ENCODE measurements at places on chromosomes 6 and 20. TPM values are rescaled to one million over a fixed set of nuclear protein-coding genes. Genes with fewer than 3 reads are reported as not detected.
A peak's percentile ranks its signal among the peaks of the same experiment; 100 is the strongest.

Gene TMEM74B
- total RNA-seq, result 0.83 TPM

Gene ZSCAN23
- total RNA-seq, result 1.8 TPM

Gene GFRA4
- total RNA-seq, result not detected

DNA sequence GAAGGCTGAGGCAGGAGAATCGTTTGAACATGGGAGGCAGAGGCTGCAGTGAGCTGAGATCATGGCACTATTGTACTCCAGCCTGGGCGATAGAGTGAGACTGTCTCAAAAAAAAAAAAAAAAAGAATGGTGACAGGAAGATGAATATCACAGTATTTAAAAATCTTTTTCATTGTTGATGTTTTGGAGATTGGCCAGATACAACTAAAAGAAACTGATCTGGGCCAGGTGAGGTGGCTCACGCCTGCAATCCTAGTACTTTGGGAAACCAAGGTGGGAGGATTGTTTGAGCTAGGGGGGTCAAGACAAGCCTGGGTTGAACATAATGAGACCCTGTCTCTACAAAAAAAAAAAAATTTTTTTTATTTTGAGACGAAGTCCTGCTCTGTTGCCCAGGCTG lies 52.1 kb downstream of the TRAF3IP2 start:
- H3K27me3 ChIP-seq, result no peaks in the 10 kb centered on the region
- DNase-seq, result no peak
- no peak overlapping the region for H3K4me3 ChIP-seq
- H3K4me1 ChIP-seq, result peaks cover 31% of the 10 kb centered on the region
- peaks cover 25% of the 10 kb centered on the region for H3K36me3 ChIP-seq

DNA sequence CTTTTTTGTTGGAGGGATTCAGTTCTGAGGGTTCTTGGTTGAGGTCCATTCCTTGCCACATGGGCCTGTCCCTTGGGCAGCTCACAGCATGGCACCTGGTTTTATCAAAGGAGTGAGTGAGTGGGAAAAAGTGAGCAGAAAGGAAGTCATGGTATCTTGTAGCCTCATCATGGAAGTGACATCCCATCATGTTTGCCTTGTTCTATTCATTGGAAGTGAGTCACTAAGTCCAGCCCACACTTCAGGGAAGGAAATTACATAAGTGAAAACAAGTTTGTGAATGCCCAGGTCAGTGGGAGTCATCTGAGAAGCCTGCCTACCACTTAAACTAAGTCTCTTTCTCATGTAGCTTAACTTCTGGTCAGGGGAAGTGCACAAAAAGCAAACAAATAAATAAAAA lies 32.8 kb upstream of the ZNFX1 start:
- H3K4me1 ChIP-seq, result no peaks in the 10 kb centered on the region
- H3K4me3 ChIP-seq, result no peak overlapping the region
- H3K36me3 ChIP-seq, result no peaks in the 10 kb centered on the region
- peaks cover 41% of the 10 kb centered on the region for H3K27me3 ChIP-seq

GRCh38 chr20:49281059-49281912 lies 3.4 kb upstream of the ZNFX1 start:
- H3K4me3 ChIP-seq, result peak overlapping the region; percentile 82
- H3K4me1 ChIP-seq, result peaks cover 70% of the 10 kb centered on the region
- no peak for DNase-seq
- H3K36me3 ChIP-seq, result peaks cover 100% of the 10 kb centered on the region

DNA sequence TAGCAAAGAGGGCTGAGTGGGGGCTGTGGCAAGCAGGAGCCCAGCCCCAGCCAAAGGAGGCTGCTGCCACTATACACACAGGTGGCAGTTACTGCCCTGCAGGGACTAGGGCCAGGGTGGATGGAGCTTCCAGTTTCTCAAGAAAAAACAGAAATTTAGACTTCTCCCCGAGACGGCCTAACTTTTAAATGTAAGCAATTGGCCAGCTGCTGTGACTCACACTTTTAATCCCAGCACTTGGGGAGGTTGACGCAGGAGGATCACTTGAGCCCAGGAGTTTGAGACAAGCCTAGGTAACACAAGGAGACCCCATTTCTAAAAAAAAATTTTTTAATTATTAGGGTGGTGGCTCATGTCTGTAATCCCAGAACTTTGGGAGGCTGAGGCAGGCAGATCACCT lies 98.2 kb upstream of the NFATC2 start:
- H3K4me3 ChIP-seq, result no peak overlapping the region
- peaks cover 18% of the 10 kb centered on the region for H3K36me3 ChIP-seq
- DNase-seq, result no peak
- peaks cover 9% of the 10 kb centered on the region for H3K4me1 ChIP-seq
- peak overlapping the region; percentile 21 for H3K27ac ChIP-seq
- H3K27me3 ChIP-seq, result no peaks in the 10 kb centered on the region

DNA sequence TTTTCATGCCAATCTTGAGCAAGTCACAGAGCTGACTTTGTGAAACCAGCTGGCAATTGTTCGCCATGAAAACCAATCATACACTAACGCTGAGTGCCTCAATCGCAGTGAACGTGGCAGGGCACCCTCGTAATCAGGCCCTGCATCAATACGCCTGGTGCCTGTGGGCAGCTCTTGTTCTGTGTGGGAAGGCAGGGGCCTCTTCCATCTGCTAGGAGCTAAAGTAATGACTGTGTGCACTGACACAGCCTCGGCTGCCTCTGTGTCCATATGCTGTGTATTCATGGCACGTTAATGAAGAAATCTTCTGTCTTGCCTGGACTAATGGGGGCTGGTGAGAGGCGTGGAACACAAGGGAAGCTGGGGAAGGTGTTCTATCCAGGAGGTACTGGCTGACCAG lies 27.8 kb upstream of the SYNDIG1 start:
- no peak overlapping the region for H3K27ac ChIP-seq
- no peak for DNase-seq
- peaks cover 18% of the 10 kb centered on the region for H3K27me3 ChIP-seq
- no peak overlapping the region for H3K4me3 ChIP-seq

DNA sequence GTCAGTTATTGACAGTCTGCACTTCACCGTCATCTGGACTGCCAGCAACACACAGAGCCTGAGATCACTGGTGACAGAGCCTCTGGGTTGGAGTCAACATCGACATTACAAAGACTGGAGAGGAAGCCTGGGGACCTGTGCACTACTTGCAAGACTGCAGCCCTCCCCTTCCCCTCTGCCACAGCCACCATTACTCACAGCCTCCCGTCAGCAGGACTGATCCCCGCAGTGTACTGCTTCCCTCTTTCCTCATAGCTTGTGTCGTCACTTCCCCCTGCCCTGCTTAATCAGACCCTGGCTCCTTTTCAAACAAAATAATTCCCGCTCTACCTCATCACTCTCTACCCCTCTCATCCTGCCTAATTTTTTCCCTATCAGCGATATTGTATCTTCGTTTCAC lies 235.5 kb upstream of the KCNQ5 start:
- no peak overlapping the region for H3K27ac ChIP-seq
- no peaks in the 10 kb centered on the region for H3K27me3 ChIP-seq
- no peaks in the 10 kb centered on the region for H3K36me3 ChIP-seq
- no peak for DNase-seq

GRCh38 chr6:34096193-34096592 lies 49.7 kb downstream of the GRM4 start:
- H3K27me3 ChIP-seq, result peaks cover 100% of the 10 kb centered on the region
- H3K4me1 ChIP-seq, result no peaks in the 10 kb centered on the region
- H3K27ac ChIP-seq, result no peak overlapping the region
- DNase-seq, result no peak
- no peaks in the 10 kb centered on the region for H3K36me3 ChIP-seq

Gene NR2E1
- not detected for total RNA-seq

DNA sequence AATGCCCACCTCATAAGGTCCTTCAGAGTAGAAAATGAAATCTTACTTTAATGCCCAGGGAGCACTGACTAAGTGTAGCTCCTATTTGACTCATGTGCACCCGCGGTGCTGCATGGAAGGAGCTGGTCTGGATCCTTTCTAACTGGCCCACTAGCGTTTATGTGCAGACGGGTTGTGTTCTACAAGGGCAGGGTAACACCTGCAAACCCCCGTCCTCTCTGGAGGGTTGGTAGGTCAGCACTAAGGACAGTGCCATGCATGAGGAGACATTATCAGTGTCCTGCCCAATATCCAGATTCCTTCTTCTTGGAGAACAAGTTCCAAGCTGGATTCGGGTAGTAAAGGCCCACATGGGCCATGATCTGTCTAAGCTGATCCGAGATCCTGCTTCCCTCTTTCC lies 140.3 kb downstream of the ANKRD60 start:
- peaks cover 40% of the 10 kb centered on the region for H3K4me1 ChIP-seq
- H3K27me3 ChIP-seq, result no peaks in the 10 kb centered on the region
- H3K36me3 ChIP-seq, result peaks cover 21% of the 10 kb centered on the region
- no peak for DNase-seq
- H3K4me3 ChIP-seq, result no peak overlapping the region

GRCh38 chr20:33092361-33092760 lies 12.9 kb downstream of the BPIFB4 start:
- peaks cover 71% of the 10 kb centered on the region for H3K27me3 ChIP-seq
- H3K36me3 ChIP-seq, result no peaks in the 10 kb centered on the region
- H3K4me3 ChIP-seq, result no peak overlapping the region
- DNase-seq, result no peak

GRCh38 chr6:34246249-34246562 lies 2.6 kb downstream of the SMIM29 start:
- H3K4me1 ChIP-seq, result peaks cover 74% of the 10 kb centered on the region
- peak overlapping the region; percentile 97 for H3K27ac ChIP-seq
- peak overlapping the region; percentile 81 for H3K4me3 ChIP-seq
- H3K27me3 ChIP-seq, result no peaks in the 10 kb centered on the region

Gene OOEP
- 7.0 TPM for total RNA-seq

DNA sequence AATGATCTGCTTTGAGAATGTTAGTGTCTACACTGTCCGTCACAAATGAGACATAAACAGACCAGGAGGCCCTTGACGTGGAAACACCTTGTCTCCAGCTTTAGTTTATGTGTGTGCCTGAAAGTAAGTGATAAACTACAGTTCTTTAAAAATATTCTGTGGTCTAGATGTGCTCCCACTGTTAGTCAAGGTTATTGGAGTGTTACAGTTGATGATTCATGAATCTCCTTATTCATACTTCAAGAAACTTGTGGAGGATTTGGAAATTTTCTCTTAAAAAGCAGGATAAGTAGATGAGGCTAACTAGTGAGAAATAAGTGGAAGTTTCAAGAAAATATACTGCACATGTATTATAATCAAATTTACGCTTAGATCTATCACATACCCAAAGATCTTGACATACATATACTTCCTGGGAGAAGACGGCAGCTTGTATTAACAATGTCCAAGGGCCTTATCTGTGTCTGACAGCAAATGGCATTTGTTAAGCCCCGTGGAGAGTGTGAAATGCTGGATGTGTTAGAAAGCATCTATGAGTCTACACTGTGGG lies 90.5 kb upstream of the MBOAT1 start:
- H3K4me3 ChIP-seq, result no peak overlapping the region
- no peaks in the 10 kb centered on the region for H3K4me1 ChIP-seq
- DNase-seq, result no peak
- H3K36me3 ChIP-seq, result no peaks in the 10 kb centered on the region

GRCh38 chr20:17491041-17491440 lies 40.1 kb downstream of the BFSP1 start:
- no peak overlapping the region for H3K27ac ChIP-seq
- H3K4me1 ChIP-seq, result no peaks in the 10 kb centered on the region
- DNase-seq, result no peak
- no peaks in the 10 kb centered on the region for H3K36me3 ChIP-seq
- peaks cover 22% of the 10 kb centered on the region for H3K27me3 ChIP-seq
- H3K4me3 ChIP-seq, result no peak overlapping the region

Gene OR2B6
- 1.5 TPM for total RNA-seq

All from Calu3 (cell line).